GM10248 (cell line): ENCODE measurements at places on chromosomes 1 and 21.

DNA sequence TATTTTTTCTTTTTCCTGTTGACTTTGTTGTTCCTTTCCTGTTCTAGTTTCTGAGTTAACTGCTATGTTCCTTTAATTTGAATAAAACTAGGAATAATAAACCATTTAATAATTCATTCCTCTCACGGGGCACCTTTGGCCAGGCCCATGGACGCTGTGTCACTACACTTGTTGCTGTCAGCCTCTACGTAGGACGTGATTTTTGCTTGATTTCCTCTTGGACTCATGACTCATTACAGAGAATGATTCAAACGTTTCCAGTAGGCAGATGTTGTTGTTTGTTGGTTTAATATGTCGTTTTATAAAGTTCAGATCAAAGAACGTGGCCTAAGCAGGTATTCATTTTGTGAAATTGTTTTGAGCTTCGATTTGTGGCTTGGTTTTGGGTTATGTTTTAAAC is 9.1 kb upstream of the SLC19A1 start:
- no peak for DNase-seq

GRCh38 chr21:36694593-36695282 is 4.2 kb upstream of the SIM2 start:
- DNase-seq = peak; percentile 17

GRCh38 chr21:44737706-44738354 is 26.5 kb upstream of the TSPEAR start:
- no peak for DNase-seq

DNA sequence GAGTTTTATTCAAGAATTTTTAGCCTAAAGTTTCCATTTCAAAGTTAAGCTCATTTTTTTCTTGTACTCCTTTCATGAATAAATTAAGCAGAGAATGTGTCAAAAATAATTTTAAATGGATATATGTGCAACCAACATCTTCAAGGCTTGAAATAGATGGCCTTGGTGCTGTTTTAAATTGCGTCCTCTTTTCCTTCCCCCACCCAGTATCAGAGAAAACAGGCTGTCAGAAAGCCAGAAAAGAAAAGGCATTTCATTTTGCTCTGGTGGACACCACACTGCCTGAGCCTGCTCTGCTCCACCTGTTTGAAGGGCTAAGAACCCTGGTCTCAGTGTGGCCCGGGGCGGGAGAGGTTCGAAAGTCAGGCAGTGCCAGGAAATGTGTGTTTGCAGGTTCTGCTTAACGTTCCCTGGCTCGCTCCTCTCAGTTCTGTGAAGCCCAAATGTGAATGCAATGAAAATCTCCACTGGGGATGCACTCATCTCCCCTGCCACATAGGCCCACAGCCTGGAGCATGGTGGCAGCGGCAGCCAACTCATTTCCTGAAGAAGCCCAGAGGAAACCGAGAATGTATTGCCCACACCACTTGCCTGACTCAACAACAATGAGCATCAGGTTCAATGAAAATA is 134.4 kb downstream of the SDCCAG8 start:
- no peak for DNase-seq

GRCh38 chr1:159068886-159069285 is 7.7 kb downstream of the AIM2 start:
- DNase-seq = no peak

GRCh38 chr1:101697072-101697471 is 299.7 kb downstream of the OLFM3 start:
- DNase-seq = no peak

- DNase-seq = no peak
These were observed 97.0 kb downstream of the IGSF21 start for GRCh38 chr1:18204575-18204974.

DNA sequence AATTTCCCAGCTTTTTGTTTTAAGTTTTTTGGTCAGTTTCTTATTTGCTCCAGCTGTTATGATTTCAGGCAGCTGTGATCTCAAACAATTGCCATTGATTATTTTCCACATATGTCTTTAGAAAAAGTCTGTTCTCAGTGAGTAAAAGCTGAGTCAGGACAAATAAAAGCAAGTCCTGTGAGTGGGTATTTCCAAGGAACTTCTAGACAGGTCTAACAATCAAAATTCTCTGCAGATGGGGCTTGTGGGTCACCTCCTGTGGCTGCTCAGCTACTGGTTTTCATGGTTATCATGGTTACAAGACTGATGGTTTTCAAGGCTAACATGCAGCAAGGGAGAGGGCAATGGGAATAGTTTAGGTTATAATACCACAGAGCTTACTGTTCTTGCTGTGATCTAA is 585.7 kb downstream of the LMO4 start:
- DNase-seq = no peak

GRCh38 chr1:7285856-7286454 is 485.1 kb upstream of the VAMP3 start:
- no peak for DNase-seq

GRCh38 chr1:37147906-37148305 is 113.6 kb upstream of the GRIK3 start:
- no peak for DNase-seq

GRCh38 chr1:47684964-47685762 is 247.3 kb downstream of the FOXD2 start:
- no peak for DNase-seq

DNA sequence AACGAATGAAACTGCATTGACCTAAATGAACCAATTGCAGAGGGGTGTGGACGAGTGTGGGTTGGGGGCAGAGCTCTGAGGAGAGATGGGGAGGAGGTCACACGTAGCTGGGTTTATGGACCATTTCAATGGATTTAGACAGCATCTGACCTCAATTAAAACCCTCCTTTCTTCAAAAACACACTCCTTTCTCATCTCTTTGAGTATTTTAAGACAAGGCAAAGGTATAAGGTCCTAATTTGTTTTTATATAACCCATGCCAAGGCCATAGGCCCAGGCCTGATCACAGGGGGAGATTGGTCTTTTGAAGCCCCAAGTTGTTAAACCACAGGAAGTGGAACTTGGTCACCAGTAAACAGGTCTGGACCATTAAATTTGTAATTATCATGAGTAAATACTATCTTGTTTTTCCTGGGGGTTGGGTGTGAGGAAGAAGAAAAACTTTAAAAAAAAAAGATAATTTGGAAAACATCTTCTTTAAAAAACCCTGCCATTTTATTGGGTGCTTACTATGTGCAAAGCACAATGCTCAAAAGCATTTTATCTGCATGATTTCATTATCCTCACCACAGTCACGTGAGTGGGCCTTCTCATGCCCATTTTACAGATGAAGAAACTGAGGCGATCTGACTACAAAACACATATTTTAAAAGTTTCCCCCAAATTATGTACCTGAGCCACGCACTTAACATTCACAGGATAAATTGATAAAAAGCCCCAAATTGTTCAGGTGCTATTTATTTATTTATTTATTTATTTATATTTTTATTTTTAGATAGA is 8.9 kb upstream of the INAVA start:
- DNase-seq = no peak

GRCh38 chr1:18977428-18977827 is 21.0 kb upstream of the IFFO2 start:
- DNase-seq = no peak

- peak; percentile 56 for DNase-seq
These were observed 10.9 kb upstream of the IFI16 start for GRCh38 chr1:158998781-158999161.

DNA sequence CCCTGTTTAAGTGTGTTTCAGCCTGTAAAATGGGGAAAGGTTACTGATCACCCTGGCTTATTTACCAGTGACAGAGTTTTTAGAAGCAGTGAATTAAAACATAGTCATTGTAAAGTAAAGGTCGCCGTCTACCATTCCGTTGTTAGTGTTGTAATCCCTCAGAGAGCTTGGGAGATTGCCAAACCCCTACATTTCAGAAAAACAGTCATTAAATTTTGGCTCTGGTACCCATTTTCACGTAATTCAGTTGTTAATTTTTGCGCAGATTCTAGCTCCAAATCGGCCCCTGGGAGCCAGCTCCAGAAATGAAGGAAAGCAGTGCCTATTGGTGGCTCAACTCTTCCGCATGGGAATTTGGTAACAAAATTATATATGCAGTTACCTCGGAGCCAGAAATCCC is 127.7 kb upstream of the AJAP1 start:
- no peak for DNase-seq

- no peak for DNase-seq
These were observed 226.5 kb upstream of the CAMK1G start for GRCh38 chr1:209356976-209357377.

GRCh38 chr1:16484931-16485330 is 29.2 kb downstream of the RNU1-1 start:
- no peak for DNase-seq

GRCh38 chr1:98437011-98437410 is 224.5 kb upstream of the SNX7 start:
- DNase-seq = no peak

DNA sequence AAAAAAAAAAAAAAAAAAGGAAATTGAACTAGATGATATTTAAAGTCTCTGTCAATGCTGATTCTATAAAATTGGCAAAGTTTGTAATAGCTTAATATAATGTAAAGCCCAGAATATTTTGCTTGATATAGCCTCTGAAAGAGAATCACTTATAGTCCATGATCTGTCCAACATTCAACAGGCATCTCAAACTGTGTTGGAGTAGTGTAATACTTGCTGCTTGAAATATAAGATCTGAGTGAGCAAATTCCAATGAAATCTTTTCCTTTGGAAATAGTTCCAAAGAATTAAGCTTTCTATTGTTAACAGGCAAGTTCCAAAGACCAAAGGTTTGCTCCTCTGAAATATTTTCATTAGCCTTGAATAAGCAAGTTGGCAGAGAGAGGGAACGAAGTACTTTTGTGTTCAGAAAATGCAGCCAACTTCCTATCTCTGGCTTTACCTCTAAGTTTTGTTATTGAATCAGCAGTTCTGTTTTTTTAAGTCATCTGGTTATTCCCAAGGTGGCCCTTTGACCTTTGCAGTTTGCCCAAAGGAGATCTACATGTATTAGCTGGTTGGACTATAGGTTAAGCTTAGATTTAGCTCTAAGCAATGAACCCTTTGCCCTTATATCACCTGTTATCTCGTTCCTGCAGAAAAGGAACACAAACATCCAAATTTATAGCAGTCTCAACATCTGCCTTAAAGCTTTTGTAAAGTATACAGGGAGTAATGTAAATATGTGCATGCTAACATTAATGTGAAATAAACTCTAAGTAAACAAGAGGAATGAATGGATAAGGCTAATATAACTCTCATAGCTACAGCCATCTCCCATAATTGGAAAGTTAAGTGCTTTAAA is 24.4 kb upstream of the CEP350 start:
- DNase-seq = no peak

- DNase-seq = no peak
These were observed 23.1 kb upstream of the CYP2J2 start for GRCh38 chr1:59949648-59950047.

GRCh38 chr1:43992232-43992995 is 1.0 kb downstream of the CCDC24 start:
- no peak for DNase-seq
